ENCODE measurements at places on chromosomes 11 and 22.

DNA sequence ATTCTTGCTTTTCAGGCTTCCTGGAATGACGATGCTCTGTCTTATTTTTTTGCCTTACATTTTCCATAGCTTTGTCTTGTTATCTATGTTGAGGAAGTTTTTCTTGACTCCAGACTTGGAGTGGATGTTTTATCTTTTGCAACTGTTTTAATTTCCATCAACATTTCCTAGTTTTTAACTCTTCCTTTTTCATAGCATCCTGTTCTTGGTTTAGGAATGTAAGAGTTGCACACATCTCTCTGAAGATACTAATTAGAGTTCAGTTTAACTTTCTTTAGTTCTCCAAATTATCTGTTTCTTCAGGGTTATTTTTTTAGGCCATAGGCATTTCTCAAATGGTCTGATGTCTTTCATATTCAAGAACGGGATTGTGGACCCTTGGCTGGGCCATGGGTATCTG is 10.4 kb downstream of the CLDN5 start:
- no peak for DNase-seq

- no peak for DNase-seq
Observed at GRCh38 chr11:69163842-69164241, 8.1 kb downstream of the SMIM38 start.

DNA sequence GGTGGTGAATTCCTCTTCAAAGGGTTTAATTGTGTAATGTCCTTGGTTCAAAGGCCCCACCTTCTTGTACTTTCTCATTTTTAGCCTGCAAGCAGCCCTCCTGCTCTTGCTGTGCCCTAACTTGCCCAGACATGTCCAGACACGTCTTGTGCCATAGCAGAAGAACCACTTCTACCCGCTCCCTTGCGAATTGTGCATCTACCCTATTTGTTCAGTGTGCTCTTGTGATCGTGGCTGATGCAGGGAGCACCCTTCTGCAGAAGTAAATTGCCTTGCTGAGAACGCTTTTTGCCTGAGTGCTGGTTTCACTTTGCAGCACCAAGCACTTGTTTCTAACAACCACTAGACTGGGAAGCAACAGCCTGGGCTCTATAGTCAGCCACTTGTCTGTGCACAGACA is 249.4 kb downstream of the SBF2 start:
- DNase-seq = no peak

DNA sequence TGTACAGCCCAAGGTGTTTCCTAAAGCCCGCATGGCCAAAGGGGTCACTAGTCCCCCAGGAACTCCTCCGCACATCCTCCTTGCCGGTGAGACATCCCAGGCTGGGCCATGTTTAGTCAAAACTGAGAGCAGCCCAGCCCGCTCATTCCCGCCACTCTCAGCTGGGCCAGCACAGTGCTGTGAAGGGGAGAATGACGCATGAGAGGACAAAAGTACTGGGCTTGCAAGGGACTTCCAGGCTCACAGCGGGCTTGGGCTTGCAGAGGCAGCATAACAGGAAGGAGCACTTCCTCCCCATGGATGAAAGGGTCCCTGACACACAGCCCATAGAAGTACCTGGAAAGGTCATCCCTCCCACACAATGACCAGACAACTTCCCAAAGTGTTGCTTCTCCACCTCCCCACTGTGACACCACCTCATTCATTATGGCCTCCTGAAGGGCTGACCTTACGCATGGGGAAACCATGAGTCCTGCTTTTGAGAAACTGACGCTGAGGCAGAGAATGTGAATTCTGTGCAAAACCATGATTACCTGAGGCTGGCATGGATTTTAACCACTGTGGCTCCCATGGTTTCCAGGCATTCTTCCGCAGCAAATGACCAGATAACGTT is 19.1 kb downstream of the ETS1 start:
- no peak for DNase-seq

GRCh38 chr11:117478926-117479325 is 151.3 kb downstream of the CEP164 start:
- no peak for DNase-seq

- no peak for DNase-seq
Observed at GRCh38 chr11:100671471-100671870, 15.6 kb upstream of the ARHGAP42 start.

GRCh38 chr22:29030618-29031226 is 30.9 kb downstream of the C22orf31 start:
- DNase-seq = no peak

GRCh38 chr11:20351751-20352262 is 11.7 kb upstream of the HTATIP2 start:
- DNase-seq = no peak
